Hematopoietic multipotent progenitor cell treated with erythropoietin and hydrocortisone succinate and interleukin-3 and kit ligand, for 15 days (in vitro differentiated cells): ENCODE measurements at places on chromosomes 2 and 18.

DNA sequence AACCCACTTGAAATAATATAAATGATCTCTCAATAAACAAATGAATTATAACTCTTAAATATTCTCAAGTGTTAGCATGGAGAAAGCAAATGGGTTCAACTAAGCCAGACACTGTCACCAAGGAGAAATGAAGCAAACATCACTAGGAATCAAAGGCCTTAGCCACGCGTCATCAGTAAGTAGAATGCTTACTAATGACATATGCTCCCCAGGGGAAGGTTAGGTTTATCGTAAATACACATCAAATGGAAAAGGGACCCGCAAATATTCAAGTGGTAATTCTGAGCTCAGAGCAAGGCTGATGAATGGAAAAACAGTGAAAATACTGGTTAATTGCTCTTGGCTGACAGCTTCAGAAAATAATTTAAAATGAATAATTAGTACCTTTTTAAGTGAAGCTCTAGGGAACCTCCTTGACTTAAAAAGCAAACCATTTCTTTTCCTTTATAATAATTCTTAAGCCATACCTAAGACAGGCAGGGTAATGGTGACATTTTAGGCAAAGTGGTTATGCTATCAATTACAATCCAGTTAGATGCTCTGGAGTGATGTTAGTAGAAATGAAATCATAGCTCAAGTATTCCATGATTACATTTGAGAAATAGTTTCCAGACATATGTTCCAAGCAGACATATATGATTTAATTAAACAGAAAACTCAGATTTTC lies 101.5 kb downstream of the ALPK2 start:
- no peak for DNase-seq

DNA sequence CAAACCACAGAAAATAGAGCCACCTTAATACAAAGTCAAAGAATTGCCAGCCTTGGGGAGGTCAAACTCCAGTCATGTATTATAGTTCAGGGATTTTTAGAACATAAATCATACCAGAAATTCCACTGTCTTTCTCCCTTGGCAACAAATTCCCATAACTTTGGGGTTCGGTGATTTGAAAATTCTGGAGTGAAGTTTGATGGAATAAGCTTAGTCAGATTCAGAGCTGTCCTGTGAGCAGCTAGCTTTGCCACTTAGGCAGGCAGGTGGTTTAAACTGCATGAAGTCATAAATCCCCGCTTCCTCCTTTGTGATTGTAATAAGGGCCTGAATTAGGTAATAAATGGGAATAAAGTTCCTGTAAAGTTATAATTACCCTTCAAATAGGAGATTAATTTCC lies 457.0 kb upstream of the HNMT start:
- DNase-seq, result no peak

- no peak for DNase-seq
Measured at GRCh38 chr18:62420151-62420512, 95.0 kb downstream of the TNFRSF11A start.

DNA sequence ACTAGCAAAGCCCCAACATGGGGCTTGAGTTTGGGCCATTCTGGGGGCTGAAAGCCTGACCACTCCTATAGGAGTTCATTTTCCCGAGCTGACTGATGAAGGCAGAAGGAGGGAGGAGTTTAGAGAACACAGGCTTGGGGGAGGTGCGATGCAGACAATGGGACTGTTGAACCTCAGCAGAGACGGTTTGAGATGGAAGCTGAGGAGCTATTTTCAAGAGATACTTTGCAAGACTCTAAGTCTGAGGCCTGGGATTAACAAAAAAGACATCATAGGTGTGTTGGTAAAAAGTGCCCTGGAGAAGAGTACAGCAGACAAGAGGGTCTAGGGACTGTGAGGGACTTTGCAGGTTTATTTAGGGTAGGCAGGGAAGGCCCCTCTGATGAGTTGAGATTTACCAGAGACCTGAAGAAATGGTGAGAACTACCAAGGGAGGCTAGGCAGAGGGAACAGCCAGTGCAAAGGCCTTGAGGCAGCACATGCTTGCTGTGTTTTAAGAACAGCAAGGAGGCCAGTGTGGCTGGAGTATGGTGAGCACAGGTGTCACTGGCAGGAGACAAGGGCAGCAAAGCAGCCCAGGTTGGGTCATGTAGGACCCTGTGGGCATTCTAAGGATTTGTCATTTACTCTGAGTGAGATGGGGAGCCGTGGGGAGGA lies 31.6 kb downstream of the PCBP1 start:
- no peak for DNase-seq

DNA sequence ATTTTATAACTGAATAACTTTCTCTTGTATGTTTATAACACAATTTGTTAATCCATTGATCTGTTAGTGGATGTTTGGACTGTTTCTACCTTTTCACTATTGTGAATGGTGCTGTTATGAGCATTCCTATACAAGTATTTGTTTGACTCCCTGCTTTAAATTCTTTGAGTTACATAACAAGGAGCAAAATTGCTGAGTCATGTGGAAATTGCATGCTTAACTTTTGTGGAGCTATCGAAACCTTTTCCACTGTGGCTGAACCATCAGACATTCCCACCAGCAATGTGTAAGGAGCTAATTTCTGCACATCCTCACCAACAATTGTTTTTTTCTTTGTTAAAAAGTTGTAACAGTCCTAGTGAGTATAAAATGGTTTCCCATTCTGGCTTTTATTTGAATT lies 415.5 kb downstream of the CBLN2 start:
- no peak for DNase-seq

GRCh38 chr2:234674781-234675201 lies 177.9 kb upstream of the ARL4C start:
- DNase-seq, result no peak

- DNase-seq, result no peak
Measured at GRCh38 chr2:184370954-184371353, 227.4 kb upstream of the ZNF804A start.

- DNase-seq, result no peak
Measured at GRCh38 chr2:45396671-45397070, 214.4 kb downstream of the SRBD1 start.

DNA sequence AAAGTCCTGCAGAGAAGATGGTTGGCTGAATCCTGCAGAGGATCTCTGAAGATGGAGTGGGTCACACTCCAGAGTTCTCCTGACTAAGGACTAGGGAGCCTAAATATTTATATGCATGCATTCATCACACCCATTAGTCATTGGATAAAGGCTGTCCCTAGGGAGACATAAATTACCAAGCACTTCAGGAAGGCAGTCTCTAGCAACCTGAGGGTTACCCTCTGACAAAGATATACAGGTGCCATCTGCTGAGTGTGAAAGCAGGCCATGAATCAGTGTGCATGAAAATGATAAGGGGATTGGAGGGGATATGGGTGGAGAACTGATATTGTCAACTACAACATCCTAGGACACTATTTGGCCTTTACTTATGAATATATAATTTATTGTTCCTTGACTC lies 294.8 kb upstream of the DDX18 start:
- no peak for DNase-seq

GRCh38 chr2:177669625-177670330 lies 277.2 kb downstream of the AGPS start:
- no peak for DNase-seq

- DNase-seq, result no peak
Measured at GRCh38 chr2:240584486-240585031, 2.0 kb upstream of the CAPN10 start.

GRCh38 chr2:234488913-234489451 lies 7.9 kb downstream of the ARL4C start:
- no peak for DNase-seq

GRCh38 chr2:74094291-74094690 lies 53.4 kb downstream of the BOLA3 start:
- no peak for DNase-seq

DNA sequence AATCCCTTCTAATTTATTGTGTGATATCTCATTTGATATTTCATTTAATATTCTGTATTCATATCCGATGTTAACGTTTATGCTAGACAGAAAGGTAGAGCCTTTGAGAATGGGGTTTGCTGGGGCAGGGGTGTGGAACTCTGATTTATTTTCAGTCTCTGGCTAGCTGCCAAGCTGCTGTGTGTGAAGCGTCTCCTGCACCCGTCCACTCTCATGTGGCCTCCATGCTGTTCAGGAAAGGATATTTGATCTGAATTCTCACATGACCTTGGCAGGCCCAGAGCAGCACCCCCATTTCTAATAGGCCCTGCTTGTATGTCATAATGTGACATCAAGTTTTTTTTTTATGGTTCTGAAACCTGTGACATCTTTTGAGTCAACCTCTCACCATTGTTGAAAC lies 1.6 kb downstream of the IL1R1 start:
- no peak for DNase-seq

GRCh38 chr2:133802409-133803039 lies 234.3 kb upstream of the NCKAP5 start:
- no peak for DNase-seq

DNA sequence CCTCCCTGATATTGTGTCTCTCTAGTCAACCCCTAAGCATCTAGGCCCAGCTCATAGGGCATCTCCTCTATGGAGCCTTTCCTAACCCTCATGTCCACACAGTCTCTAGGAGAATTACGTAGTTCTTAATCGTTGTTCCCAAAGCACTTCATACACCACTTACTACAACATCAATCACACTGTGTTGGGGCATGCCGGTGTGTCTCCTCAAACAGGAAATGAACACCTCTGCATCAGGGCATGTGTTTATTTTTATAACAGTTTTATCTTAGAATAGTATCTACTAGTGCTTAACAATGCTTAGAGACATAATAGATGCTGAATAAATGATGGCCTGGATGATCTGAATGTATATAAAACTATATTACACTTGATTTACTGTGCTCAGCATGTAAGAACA lies 19.7 kb downstream of the CYP1B1 start:
- no peak for DNase-seq

GRCh38 chr18:69220529-69220928 lies 180.2 kb upstream of the DOK6 start:
- no peak for DNase-seq

DNA sequence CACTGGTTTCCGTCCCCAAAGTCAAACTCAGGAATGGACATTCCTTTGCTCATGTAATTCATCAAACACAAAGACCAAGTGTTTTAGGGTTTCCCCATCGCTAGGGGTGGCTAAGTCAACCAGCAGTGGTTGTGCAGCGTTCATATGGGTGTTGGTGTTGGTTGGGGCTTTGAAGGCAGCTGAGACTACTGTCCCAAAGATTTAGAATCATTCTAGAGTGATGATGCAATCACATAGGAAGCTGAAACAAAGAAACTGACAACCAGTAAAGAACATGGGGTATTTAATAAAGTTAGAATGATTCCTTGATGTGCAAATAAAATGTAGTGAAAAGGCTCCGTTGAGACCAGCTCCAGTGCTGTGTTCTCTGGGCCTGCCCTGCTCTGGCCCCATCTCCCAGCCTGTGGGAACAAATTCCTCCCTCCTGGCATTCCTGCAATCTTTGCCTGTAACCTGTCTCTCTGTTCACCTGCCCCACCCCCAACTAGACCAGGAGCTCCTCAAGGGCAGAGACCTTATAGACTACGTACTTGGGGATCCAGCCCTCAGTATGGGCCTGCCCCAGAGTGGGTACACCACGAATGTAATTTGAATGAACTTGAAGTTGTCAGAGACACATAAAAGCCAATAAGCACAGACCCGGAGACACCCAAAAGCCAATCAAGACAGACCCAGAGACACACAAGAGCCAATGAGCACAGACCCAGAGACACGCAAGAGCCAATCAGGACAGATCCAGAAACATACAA lies 191.7 kb upstream of the TWIST2 start:
- no peak for DNase-seq

GRCh38 chr2:230774348-230774951 lies 61.8 kb downstream of the CAB39 start:
- peak; percentile 59 for DNase-seq

DNA sequence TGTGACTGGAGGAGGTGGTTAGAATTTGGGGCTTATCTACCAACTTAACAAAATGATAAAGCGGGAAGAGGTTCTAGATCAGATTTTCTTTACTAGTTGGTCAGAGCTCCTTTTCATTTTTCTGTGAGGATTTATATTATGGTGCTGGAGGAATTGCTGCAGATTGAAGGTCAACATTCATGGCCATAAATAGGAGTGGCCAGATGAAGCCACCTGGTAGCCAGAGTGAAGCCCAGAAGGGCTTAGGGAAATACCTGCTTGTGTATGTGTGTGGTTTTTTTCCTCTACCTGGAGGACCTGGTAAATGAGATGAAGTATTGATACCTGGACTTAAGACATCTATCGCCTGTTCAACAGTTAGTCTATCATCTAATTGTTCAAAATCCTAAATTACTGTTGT lies 122.9 kb upstream of the MSTN start:
- DNase-seq, result no peak

DNA sequence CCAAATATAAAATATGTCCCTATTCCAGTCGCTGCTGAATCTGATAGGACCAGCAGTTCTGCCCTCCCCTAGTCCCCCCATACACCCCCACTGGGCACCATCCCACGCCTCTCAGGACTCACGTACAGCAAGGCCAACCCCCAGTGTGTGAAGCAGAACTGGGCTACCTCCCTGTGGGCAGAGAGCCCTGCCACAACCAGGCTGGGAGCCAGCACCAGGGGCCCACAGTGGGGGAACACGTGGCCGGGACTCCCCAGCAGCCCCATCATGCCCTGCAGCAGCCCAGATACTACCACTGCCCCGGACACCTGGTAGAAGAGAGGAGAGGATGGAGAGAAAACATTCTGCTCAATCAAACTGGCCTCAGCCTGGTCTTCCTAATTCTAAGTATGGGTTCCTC lies 1.3 kb downstream of the SLC23A3 start:
- no peak for DNase-seq

DNA sequence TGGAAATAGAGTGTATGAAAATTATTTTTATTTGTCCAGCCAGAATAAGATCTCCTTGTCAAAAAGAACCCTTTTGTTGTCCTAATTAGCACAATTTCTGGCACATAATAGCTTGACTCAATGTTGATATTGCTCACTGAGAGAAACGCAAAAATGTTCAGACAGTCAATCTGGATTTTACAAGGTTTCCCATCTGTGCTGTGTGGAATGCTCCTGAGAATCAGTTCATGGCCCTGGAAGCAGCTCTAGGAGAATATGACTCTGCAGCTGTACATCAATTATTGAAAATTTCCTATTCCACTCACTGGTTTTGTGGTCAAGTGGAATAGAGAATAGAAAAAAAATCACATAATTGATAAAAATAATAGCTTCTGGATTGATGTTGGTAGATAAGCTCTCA lies 1582.9 kb upstream of the NXPH2 start:
- no peak for DNase-seq

DNA sequence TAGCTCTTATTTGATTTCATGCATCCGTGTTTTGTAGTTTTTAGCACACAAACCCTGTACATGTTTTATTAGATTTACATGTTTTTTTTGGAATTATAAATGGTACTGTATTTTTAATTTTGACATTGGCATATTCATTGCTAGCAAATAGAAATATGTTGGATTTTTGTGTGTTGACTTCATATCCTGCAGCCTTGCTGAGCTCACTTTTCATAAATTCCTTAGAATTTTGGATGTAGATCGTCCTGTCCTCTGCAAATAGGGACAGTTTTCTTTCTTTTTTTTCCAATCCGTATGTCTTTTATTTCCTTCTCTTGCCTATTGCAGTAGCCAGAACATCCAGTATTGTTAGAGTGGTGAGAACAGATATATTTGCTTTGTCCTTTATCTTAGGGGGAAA lies 46.7 kb upstream of the GPR17 start:
- DNase-seq, result no peak

- DNase-seq, result no peak
Measured at GRCh38 chr2:108701208-108701607, 18.1 kb upstream of the RANBP2 start.
